ENCODE measurements at places on chromosomes 2 and 18.

GRCh38 chr2:9210030-9210429 lies 3.4 kb downstream of the ASAP2 start:
- no peak for DNase-seq

GRCh38 chr18:62987055-62987830 lies 271.9 kb downstream of the PHLPP1 start:
- DNase-seq = no peak

- no peak for DNase-seq
Measured at GRCh38 chr2:230540332-230540731, 124.3 kb downstream of the SP100 start.

- peak; percentile 51 for DNase-seq
Measured at GRCh38 chr2:218329826-218330593, 26.6 kb upstream of the CATIP start.

DNA sequence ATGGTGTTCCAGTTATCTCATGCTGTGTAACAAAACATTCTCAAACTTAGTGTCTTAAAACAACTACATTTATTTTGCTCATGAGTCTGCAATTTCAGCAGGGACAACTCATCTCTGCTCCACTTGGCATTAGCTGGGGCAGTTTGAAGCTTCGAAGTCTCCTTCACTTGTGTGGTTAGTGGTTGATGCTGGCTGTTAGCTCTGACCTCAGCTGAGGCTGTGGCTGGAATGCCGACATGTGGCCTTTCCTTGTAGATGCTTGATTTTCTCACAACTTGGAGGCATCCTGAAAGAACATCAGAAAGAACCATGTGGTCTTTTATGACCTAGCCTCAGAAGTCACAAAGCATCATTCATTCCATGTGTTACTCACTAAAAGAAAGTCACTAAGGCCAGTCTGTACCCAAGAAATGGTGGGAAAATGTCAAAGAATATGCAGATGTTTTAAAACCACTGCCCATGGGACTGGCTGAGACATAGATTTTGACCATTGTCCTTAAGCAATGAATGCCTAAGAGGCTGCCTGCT lies 3.8 kb upstream of the TMSB10 start:
- no peak for DNase-seq

DNA sequence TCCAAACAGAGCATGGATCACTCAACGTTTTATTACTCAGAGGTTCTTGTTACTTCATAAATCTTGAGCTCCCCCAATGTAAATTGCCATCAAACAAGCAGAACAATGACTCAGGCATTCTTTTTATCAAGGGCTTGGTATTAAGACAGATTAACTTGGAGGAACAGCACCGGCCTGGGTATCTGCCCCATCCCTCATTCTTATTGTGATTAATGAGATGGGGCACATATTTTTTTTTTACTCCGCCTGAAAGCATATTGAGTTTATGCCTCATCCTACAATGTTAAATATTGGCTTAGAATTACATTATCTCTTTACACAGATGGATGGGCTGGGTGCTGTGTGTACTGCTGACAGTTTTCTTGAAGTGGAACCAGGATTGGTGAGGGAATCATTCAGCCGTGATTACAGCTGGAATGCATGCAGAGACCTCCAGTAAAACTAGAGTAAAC lies 387.3 kb downstream of the CLIP4 start:
- DNase-seq = no peak

DNA sequence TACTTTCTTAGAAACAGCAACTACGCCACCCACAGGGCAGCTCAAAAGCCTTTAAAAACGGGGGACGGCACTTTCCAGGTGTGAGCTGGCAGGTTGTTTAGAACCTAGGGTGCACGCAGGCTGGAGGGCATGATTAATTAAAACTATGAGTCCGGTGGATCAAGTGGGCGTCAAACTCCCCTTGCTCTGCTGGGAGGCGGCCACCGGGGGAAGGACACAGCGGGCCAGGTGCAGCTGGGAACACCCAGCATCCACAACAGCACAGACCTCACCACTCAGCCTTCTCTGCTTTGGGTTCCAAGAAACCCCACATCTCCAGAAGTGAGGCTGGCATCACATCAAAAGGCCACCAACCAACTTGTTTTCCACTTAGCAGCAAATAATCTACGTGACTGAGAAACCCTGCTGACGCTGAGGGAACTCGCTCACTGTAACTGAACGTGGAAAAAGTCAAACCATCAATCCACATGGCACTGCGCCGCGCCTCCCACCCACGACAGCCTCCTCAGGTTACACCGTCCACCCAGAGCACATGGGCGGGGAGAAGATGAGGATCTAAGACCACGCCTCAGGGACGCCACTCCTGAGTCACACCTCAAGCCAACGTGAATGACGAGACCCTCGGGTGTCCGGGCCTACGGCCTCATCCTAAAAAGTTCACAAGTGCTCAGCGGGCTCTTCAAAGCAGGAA lies 118.2 kb downstream of the ZNF516 start:
- DNase-seq = no peak

DNA sequence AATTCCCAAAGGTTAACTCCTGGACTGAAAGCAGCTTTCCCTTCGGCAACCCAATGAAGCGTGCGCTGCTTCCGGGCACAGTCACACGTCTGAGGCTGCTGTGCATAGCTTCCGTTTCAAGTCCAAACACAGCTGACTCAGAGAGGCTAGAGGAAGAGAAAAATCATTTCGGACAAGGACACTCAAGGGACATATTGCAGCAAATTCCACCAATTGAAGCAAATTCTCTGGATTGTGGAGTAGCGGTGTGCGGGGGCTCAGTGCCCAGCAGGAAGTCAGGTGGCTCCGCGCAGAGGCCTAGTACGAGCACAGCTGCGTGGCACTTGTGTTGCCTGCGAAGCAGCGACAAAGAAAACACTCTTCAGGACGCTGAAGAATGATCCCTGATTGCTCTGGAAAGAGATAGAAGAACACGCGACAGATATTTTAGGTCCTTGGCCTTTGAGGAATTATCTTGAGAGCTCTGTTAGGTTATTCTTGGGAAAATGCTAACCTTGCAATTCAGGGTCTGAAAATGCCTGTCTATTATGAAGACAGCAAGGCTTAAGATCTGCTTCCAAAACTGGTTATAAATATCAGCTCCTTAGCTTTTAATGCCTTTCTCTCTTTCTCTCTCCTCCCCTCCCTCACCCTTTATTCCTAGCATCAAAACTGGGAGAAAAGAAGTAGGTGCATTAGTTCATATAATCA lies 352.6 kb upstream of the DLGAP1 start:
- no peak for DNase-seq

GRCh38 chr2:224753743-224754540 lies 37.8 kb upstream of the CCDC195 start:
- no peak for DNase-seq

DNA sequence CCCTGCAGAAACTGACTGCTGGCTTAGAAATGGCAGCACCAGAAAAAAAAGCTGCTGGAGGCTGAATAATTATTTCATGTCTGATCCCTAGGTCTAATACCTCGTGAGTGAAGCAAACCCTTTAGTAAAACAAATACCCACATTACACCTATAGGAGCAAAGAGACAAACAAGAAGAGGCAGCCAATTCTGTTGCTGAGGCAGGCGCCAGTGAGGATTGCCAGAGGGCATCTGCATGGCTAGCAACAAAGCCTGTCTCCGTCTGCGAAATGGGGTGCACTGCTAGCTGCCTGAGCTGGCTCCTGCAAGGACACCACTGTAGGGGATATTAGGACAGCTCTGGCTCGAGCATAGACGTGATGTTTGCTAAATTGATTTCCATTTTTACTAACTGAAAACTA lies 509.7 kb downstream of the TDRD15 start:
- DNase-seq = no peak

DNA sequence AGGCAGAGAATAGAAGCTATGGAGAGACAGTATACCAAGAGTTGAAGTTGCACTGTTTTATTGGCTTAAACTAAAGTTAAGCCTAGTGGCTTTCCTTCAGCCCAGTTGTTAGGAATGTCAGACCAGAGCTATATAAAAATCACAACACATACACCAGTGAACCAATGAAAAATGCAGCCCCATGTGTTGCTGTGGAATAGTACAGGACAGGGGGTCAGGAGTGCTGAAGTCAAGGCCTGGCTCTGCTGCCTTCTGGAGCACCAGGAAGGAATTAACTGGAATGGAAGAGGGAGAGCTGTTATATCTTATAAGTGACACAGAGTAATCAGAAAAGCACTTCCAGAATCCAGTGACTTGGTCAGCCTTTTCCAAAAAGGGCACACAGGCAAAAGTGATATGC lies 58.9 kb downstream of the OSR1 start:
- DNase-seq = no peak

All from inflammatory macrophage treated with lipopolysaccharide for 4 hours (primary cell).